ENCODE measurements at places on chromosomes 16 and 17.

GRCh38 chr16:46765050-46765449, 16.9 kb upstream of the MYLK3 start:
- no peak for DNase-seq

- DNase-seq = no peak
These were observed 4.6 kb downstream of the CNGB1 start for GRCh38 chr16:57966204-57966771.

DNA sequence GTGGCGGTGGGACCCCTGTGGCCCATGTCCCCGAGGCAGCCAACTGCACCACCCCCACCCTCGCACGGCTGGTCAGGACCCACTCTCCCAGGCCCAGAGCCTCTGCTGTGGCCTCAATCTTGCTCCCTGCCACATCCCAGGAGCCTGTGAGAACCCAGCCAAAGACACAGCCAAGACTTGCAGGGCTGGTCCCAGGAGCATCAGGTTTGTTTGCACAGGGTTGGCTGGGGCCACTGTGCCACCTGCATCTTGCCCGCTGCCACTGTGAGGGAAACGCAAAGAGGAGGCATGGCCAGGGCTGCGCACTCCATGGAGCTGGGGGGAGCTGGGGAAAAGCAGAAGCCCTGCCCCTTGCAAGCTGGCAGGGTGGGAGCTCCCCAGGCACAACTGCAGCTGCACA, 92.5 kb downstream of the SSH2 start:
- DNase-seq = no peak

DNA sequence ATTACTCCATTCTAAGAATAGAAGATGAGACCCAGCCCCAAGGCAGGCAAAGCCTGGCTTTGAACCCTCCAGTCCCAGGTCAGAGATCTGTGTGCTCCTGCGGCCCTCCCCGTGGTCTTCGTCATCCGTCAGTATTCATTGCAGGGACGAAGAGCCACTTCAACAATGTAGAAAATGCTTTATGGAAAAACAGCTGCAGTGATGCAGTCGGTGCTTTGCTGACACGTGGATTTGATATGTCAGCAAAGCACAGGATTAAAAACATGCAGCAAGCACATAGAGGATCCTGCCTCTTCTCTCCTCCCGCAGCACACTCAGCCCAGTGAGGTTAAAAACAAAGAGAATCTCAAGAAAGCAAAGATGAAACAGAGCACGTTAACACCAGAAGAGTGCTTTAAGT, 117.1 kb upstream of the AXIN2 start:
- no peak for DNase-seq

- no peak for DNase-seq
These were observed 24.8 kb downstream of the TMEM114 start for GRCh38 chr16:8565498-8565897.
